ENCODE measurements at places on chromosomes 6 and 20.

- no peak for DNase-seq
These were observed 2.8 kb upstream of the ZNF512B start for GRCh38 chr20:63972312-63973159.

GRCh38 chr6:130167655-130168054, 55.1 kb downstream of the SAMD3 start:
- no peak for DNase-seq

DNA sequence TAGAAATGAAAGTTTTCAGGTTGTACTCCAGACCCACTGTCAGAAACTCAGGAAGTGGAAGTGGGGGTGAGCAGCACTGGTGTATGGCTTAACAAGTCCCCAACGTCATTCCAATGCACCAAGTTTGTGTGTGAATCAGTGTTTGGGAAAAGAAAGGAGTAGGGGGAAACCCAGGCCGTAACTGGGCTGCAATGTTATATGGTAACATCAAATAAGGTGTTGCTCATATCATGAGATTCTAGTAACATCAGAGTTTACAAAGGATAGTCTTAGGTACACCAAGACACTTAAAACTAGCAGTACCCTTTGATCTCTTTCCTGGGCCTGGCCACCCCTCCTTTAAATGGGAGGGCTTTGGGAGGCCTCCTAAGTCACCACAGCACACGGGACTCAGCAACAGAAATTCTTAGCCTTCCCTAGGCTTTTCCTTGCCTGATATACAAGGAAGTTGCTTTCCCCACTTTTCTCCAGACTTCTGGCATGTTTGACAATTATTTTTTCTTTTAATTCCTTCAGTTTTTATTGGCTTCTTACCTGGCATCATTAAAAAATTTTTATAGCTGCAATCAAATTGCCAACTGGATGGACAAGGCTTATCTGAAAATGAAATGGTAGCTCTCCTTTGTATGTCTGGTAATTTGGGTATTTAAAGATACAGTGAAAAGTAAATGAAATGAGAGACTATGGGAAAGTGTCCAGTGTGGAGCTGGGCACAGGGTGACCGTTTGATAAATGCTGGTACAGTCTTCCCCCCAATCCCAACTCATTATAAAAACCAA, 15.1 kb downstream of the E2F3 start:
- no peak for DNase-seq

- DNase-seq, result peak; percentile 47
These were observed 39.2 kb upstream of the RNF8 start for GRCh38 chr6:37314487-37315156.

GRCh38 chr6:167919349-167919748, 78.1 kb upstream of the KIF25 start:
- no peak for DNase-seq

DNA sequence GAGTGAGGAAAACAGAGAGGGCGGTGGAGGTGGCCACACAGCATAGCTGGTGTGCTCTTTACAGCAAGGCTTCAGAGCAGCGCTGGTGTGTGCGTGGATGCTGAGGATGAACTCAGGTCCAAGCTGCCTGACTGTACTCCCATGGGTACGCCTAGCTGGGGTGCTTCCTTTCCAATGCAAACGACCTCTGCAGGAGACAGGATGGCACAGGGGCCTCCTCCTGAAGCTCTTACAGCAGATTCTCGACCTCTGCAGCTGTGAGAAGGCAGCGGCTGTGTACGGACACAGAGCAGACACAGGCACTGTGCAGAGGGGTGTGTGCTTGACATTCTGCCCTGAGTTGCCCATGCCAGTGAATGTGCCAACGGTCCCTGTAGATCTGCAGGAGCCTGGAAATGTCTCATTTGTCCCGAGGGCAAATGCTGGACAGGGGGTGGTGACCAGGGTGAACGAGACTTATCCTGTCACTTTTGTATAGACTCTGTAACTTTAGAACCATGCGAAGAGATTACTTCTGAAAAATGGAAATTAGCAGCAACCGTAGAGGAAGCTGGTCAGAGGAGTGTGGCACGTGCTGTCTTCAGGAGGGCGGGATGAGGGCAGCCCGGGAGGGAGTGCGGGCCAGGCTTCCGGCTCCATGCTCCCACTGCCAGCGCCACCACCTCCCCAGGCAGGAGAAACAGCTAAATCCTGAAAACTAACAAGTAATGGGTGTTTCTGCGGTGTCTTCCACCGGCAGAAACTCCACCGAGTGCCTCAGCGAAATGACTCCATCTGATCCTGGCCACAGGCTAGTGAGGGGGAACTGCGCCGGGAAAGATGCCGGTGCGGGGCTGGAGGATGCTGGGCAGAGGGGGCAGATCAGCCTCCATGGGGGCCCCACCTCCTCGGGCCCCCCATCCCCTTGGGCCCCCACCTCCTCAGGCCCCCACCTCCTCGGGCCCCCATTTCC, 120.9 kb upstream of the RPS6KA2 start:
- DNase-seq, result no peak

DNA sequence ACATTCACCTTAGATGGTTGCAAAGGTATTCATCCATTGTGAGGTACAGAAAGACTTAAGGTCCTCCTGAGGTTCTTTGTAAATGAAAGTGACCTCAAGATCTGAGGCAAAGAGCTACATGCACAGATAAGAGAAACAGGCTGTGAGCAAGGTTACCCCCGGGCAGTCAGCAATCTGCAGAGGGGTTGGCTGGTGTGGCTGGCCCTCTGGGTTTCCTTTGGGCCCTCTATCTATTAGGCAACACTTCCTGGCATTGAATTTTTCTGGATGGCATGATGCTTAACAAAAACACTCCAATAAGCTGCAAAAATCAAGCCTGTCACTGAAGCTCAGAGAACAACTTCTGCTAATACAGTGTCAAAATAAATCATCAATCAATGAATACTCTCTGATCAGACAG, 48.9 kb upstream of the RALGAPA2 start:
- no peak for DNase-seq

GRCh38 chr20:50276119-50277063, 85.8 kb downstream of the CEBPB start:
- peak; percentile 27 for DNase-seq

- DNase-seq, result no peak
These were observed 20.5 kb downstream of the CAPN11 start for GRCh38 chr6:44179072-44179536.

DNA sequence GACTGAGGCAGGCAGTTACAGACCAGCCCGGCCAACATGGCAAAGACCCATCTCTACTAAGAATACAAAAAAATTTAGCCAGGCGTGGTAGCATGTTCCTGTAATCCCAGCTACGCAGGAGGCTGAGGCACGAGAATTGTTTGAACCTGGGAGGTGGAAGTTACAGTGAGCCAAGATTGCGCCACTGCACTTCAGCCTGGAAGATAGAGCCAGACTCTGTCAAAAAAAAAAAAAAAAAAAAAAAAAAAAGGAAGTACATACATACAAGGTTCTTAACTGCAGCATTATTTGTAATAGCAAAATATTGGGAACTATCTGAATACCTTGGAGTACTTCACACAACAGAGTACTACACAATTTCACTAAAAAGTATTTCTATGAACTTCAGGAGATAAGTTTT, 183.5 kb upstream of the OLIG3 start:
- no peak for DNase-seq

DNA sequence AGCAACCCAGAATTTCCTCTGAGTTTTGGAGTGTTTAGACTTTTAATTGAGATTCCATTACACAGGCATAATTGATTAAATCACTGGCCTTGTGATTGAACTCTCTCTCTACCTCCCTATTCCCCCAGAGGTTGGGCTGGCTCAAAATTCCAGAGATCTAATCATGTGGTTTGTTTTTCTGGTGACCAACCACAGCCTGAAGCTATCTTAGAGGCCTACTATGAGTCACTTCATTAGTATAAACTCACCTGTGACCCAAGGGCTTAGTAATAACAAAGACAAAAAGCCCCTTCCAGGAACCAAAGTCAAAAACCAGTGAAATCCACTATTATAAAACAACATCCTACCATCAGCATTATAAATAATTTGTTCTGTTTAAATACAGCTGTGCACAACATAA, 992.5 kb upstream of the CITED2 start:
- no peak for DNase-seq

DNA sequence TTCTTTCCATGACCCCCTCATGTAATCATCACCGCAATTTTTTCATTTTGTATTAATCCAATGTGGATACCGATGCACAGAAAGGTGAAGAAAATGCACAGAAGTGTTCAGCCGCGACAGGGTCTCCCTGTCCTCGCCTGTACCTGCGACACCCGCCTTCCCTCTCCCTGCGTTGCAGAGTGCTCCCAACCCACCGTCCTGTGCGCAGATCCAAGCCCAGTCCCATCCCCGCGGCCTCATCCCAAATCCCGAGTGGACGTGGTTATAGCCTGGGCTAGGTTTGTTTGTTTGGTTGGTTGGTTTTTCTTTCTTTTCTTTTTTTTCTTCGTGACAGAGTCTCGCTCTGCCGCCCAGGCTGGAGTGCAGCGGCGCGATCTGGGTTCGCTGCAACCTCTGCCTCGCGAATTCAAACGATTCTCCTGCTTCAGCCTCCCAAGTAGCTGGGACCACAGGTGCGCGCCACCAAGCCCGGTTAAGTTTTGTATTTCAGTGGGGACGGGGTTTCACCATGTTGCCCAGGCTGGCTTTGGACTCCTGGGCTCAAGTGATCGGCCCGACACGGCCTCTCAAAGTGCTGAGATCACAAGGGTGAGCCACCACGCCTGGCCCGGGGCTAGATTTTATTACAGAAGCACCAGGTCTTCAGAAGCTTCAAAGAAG, 536 bp upstream of the RAET1G start:
- DNase-seq, result no peak

- DNase-seq, result no peak
These were observed 45.9 kb downstream of the RIPOR3 start for GRCh38 chr20:50645253-50646068.

DNA sequence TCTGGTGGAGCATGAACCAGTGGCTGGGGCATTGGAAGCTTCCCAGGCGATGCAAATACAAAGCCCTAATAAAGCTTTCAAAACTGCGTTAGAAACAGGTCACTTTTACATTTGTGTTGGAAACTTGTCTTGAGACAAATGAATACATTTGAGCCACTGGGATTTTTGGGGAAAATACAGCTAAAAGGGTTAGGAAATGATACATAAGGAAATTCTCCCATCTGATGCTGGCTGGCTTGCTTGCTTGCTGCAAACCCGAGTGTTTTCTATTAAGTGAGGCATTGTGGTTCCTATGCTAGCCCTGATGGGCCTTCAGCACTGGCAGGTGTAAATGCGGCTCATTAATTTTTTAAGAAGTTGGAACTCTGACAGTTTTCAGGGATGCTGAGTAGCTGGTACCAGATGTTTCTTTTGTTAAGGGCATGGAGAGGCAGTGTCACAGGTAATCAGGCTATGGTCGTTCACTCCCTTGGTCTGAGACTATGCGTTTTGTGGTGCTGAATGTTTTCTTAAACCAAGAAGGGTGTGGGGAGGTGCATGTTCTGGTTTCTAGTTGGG, 35.2 kb downstream of the RREB1 start:
- DNase-seq, result no peak

DNA sequence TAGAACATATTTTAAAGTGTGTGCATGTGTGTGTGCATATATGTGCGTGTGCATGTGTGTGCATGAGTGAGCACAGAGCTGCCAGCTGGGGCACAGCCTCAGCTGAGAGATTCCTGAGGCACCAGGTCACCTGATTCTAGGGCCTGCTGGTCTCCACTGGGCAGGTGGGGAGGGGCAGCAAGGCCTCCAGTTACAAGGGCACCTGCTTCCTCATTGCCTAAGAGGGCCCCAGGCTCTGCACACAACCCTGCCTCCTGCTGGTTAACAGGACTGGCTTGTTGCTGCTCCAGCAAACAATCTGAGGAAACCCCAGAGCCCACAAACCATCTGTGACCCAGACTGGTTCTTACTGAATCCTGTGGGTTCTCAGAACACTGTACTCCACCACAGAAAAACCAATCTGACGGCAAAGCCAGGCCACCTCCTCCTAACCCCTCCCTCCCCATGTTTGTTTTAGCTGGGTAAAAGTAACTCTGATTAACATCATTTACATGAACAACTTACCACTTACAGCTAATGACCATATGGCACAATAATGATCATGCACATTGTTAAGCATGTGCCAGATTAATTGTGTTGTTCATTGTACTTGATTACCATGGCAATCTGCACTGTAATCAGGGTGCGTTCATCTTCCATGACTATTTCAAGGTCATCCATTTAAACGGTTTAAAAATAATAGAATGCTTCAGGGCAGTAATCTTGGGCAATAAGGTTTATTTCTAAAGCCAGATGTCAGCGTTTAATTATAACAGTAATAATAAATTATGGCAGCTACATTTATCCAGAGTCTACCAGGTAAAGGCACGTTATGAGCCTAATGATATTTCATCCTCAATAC, 23.1 kb upstream of the UBE2J1 start:
- peak; percentile 79 for DNase-seq

DNA sequence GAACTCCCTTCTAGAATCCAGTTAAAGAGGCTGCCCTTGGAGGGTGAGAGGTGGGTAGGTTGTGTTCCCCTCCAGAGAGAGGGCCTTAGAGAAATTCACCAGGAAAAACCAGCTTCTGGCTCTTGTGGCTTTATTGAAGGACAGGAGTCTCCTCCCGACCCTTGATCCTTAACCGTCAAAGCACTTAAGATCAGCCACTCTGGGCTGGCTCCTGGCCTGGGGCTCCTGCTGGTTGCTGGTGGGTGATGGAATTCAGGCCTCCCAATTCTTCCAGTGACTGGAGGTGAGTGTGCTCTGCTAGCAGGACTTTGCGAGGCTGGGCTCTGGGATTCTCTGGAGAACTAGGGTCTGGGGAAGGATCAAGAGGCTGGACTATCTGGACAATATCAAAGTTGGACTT, 75.6 kb upstream of the LGSN start:
- DNase-seq, result no peak

- no peak for DNase-seq
These were observed 41.7 kb upstream of the KLHL31 start for GRCh38 chr6:53707108-53707897.

- DNase-seq, result no peak
These were observed 49.4 kb upstream of the SLC22A23 start for GRCh38 chr6:3506200-3506599.

DNA sequence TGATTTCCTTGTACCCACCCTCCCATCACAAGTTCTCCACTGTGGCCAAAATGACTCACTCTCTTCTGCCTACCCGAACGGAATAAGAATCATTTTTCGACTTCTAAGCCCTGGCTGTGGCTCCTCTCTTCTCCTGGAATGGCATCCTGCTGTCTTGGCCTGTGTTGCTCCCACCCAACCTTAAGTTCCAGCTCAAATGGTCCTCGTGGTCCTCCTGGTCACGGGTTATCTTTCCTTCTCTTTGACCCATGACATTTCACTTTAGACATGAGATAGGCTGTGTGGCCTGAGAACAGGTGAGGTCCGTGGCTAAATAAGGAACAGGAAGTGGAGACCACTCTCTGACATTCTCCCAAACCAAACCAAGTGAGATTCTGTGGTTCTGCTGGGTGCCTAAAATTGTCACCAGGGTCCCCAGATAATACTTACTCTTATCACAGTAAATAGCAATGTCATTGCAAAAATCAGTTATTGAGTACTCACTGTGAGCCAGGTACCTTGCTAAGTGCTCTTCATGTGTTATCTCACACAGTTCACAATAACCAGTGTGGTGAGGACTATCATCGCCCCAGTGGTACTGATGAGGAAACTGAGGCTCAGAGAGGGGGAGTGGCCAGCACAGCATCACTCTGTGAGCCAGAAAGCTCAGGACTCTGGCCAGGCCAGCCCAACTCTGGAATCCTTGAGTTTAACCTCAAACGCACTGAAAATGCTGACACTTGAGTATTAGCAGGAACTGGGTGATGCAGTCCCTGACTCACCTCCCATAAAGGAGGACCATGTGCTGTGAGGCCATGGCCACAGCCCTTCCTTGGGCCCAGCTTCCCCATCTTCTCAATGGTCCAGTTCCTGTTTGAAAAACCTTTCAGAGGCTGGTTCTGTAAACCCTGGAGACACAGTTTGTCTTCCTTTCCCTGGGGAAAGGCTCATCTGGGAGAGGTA, 74.8 kb upstream of the SIRPA start:
- DNase-seq, result no peak
